Activated T-cell treated with anti-CD3 and anti-CD28 coated beads, Interleukin-2, amount 50 U/mL, for 48 hours (primary cell): ENCODE measurements at places on chromosomes 3 and 15.

GRCh38 chr3:138799822-138800221 lies 34.9 kb downstream of the PIK3CB start:
- DNase-seq = no peak

GRCh38 chr3:132268956-132269355 lies 48.3 kb upstream of the ACP3 start:
- DNase-seq = no peak

DNA sequence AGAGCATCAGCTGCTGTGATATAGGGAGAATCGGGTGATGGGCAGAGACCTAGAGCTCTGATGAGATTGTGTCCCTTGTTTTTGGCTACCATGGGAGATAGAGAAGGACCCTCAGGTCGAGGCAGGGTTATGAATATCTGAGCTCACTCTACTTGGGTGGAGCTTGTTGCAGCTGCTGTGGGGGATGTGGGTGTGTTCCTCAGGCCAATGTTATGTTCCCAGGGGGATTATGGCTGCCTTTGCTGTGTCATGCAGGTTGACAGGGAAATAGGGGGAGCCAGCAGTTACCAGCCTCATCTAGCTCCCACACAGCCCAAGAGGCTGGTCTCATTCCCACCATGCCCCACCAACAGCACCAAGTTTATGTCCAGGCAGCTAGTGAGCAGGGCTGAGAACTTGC lies 131.5 kb downstream of the TRIM42 start:
- no peak for DNase-seq

- peak; percentile 67 for DNase-seq
These were observed 585 bp downstream of the SLCO3A1 start for GRCh38 chr15:91853948-91854638.

GRCh38 chr3:194130807-194131589 lies 5.0 kb upstream of the HES1 start:
- DNase-seq = no peak

- no peak for DNase-seq
These were observed 4.9 kb upstream of the TMEM212 start for GRCh38 chr3:171838218-171838720.

DNA sequence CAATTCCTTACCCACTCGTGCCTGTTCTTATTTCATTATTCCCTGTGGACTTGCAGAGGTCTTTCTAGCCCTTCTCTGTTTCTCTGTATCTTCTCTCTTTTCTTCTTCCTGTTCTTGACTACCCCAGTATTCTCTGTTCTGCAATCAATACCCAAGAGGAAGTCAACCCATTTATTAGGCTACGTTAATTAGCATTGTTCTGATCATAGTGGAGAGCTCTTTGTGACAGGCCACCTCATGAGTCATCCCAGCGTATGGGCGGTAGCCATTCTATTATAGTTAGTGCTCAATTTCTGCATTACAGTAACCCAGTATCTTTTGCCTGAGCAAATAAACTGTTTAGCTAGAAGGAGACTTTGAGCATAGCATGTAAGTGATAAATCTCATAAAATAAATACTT lies 259.5 kb upstream of the GRM7 start:
- no peak for DNase-seq

DNA sequence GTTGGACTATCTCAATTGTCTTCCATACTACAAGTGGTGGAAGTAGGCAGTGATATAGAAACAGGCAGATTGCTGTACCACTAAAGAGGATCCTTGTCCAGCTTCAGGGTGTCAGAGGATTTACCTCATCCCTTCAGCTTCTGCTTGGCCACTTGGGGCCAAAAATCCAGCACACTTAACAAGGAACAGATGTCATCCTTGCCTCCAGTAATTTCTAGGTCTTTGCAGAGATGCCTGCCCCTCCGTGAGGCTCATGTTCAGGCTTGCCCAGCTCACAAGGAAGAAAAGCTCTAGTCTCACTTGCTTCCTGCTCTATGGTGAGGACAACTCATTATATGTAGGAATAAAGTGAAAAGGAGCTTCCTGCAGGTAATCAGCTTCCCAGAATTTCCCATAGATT lies 510.3 kb downstream of the EPHA3 start:
- DNase-seq = no peak

DNA sequence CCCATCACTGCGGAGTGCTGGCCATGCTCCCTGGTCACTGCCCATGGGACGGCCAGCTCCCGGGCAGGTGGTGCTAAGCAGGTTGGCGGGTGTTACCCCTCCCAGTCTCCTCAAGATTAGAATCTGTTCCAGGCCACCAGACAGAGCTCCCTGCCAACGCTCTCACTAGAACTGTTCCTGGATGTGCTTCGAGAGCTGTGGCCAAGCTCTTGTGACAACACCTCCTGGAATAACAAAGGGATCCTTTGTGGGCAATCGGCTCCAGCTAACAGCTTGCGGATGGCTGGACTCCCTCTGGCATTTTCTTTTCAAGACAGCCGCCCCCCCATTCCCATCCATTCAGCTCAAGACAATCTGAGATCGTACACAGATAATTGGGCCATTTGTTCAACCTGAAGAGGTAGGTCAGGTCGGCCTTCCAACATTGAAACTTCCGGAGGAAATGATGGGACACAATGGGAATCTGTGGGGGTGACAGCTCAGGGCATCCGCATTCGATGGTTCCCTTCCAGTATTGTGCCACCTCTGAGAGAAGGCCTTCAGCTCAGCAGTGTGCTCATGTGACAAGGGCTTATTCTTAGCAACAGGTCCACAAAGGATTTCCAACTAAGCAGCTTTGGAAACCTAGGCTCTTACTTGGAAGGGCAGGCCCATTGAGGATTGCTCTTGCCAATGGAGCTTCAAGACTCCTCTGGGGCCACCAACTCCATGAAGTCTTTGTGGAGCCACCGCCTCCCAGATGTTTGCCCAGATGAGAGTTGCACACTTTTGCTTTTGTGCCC lies 11.6 kb upstream of the EPHB3 start:
- no peak for DNase-seq

- DNase-seq = no peak
These were observed 398.3 kb downstream of the MFSD1 start for GRCh38 chr3:159200176-159200575.

- no peak for DNase-seq
These were observed 2.9 kb downstream of the CCNL1 start for GRCh38 chr3:157156837-157157635.

DNA sequence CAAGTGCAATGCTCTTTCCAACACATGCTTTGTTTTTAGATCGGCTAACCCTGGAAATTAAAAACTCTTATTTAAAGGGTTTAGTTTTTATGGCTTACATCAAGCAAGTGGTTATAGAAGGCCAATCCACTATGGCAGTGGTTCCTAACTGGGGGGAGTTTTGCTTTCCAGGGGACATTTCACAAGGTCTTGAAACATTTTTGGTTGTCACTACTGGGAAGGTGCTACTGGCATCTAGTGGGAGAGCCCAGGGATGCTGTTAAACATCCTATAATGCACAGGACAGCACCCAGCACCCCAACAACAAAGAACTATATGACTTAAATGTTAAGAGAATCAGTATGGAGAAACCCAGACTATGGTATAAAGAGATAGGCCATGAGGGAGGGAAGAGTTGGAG lies 439.0 kb downstream of the NTRK3 start:
- DNase-seq = no peak

DNA sequence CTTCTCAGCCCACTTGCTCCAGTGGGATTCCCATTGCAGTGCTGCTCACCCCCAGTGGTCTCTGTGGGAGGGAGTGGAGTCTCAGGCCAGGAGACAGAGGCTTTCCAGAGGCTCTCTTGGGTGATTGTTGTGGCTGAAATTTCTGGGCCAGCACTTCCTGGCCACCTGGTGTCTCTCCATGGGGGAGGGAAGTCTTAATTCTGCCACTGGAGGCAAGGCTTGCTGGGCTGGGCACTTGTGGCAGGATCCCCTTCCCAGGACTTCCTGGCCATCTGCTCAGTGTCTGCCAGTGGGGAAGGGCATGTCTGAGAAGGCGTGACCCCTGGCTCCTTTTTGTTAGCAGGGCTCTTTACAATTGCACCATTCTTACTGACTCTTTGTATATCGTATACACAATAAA lies 351.8 kb downstream of the GABRB3 start:
- DNase-seq = no peak

DNA sequence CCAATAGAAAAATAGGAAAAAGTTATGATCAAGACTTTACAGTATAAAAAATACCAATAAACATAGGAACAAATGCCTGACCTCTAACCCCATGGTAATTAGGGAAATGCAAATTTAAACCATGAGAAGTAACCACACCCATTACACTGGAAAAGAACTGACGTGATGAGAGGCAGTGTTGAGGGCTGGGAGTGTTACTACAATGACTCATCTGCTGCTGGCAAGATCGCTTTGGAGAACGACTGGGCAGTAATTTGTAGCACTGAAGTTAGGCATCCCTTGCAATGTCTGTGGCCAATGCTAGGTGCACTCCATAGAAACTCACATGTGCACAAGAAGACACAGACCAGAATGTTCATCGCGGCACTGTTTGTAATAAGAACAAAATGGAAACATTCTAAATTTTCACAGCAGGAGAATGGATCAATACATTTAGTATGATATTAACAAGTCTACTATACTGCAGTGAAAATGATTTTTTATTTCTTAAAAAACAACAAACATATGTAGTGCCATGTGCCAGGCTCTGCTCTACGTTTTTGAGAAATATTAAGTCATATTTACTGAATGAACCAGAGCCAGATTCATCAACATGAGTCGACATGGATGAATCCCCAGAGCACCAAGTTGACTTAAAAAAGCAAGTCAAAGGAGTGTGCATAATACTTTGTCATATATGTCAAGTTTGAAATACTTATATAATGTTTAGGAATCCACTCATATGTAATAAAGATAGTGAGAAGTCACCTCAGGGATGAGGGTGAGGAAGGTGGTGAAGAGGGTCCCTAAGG lies 37.6 kb upstream of the EPHB3 start:
- DNase-seq = no peak

GRCh38 chr15:79900087-79900486 lies 3.3 kb upstream of the MTHFS start:
- no peak for DNase-seq

DNA sequence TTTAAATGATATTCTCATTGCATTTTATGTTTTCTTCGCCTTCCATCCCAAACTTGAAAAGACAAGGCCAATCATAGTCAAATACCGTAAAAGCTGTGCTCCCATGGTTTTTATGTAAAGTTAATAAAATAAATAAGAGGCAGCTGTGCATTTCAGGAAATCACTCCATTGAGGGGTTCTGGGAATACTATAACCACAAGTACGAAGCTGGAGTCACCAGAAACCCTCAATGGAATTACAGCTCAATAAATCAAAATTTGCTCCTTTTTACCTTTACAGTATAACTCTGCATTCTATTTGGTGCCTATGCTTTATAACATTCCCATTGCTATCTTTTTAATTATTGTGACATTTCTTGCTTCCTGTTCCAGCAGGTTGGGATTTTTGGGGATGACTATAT lies 77.2 kb downstream of the C3orf38 start:
- DNase-seq = no peak

DNA sequence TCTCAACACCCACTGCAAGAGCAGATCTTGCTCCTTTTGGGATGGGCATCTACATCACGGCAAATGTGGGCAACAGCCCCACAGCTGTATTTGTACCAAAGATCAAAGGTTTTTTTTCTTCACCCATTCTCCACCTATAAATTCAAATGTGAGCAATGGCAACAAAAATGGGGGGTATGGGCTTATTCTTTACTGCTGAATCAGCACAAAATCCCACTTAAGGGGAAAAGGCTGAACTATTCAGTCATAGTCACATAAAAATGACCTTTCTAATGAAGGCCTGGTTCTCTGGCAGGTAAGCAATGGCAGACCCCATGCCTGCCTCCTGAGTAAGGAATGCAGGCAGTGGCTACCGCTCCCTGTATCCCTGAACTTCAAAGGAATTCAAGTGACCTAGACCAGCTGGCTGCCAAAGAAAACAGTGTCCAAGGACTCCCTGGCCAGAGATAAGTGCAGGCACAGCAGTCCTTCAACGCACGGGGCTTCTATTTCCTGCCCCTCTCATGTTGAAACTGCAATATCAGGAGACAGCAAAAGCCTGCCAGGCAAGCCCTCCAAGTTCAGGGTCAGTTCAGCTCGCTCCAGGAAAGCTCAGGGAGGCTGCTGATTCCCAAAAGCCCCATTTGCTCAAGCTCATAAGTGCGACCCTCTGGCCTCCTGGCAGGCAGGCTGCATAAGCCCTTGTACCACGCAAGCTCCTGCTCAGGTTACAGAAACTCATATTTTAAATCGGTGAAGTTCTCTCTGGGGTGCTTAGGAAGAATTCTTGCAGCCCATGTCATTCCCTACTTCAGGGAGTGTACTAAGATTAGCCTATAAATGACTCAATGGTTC lies 134.1 kb downstream of the PDZRN3 start:
- no peak for DNase-seq

GRCh38 chr3:129824926-129825541 lies 68.5 kb downstream of the TMCC1 start:
- peak; percentile 37 for DNase-seq

DNA sequence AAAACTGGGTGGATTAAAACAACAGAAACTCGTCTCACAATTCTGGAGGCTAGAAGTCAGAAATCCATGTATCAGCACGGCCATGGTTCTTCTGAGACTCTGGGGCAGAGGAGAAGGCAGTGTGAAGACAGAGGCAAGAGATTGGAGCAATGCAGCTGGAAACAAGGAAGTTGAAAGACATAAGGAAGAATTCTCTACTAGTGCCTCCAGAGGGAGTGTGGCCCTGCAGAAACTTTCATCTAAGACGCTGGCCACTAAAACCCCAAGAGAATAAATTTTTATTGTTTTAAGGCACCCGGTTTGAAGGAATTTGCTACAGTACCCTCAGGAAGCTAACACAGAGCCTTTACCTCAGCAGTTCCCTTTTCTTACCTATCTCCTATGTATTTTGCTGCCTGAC lies 1012.2 kb upstream of the CADM2 start:
- no peak for DNase-seq

DNA sequence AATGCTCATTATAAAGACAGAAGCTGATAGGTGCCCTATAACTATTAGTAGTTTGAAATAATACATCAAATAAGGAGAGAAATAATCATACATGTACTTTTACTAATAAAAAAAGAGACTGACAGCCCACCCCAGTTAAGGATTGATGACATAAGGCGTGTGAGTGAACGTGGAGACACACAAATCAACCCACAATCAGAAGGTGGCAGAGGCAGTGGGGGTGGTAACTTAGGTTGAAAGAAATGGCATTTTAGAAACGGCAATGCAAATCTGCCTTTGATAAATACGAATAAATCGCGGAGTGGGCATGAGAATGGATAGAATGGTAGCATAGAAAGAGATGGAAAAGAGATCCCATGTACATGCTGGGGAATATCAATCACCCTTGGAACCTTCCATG lies 256.2 kb upstream of the ATP10A start:
- DNase-seq = no peak

DNA sequence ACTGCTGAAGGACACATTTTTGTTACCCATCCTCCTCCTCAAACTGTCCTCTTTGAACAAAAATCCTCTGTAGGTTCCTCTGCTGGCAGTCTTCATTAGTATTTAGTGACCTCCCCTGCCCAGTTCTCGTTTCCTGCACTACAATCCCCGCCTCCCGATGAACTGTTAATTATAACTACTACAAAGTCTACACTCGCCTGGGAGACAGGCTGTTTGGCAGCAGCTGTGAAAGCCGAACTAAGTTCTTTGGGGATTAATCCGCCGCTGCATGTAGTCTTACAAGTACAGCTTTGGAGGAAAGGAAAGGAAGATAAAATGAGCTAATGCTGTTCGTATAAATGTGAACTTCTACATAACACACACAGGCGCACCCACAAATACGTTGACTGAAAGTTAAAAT lies 160.0 kb upstream of the WNT5A start:
- DNase-seq = no peak

GRCh38 chr3:10263646-10264363 lies 15.5 kb downstream of the TATDN2 start:
- DNase-seq = peak; percentile 77

- DNase-seq = no peak
These were observed 1.2 kb upstream of the SPICE1 start for GRCh38 chr3:113516115-113516505.
